ENCODE measurements at places on chromosomes 7 and 10. TPM values are rescaled to one million over a fixed set of nuclear protein-coding genes. Genes with fewer than 3 reads are reported as not detected.

Gene NOLC1
- total RNA-seq = 84.1 TPM

Gene TAS2R5
- total RNA-seq = 1.5 TPM

Gene SPDYE18
- not detected for total RNA-seq

Gene EPDR1
- 23.6 TPM for total RNA-seq

- DNase-seq = no peak
- H3K36me3 ChIP-seq = no peaks in the 10 kb centered on the region
- H3K27me3 ChIP-seq = no peaks in the 10 kb centered on the region
- H3K4me1 ChIP-seq = peaks cover 9% of the 10 kb centered on the region
- H3K27ac ChIP-seq = no peak overlapping the region
- H3K4me3 ChIP-seq = no peak overlapping the region
These were observed 147.2 kb downstream of the NSUN6 start for GRCh38 chr10:18504161-18504560.

DNA sequence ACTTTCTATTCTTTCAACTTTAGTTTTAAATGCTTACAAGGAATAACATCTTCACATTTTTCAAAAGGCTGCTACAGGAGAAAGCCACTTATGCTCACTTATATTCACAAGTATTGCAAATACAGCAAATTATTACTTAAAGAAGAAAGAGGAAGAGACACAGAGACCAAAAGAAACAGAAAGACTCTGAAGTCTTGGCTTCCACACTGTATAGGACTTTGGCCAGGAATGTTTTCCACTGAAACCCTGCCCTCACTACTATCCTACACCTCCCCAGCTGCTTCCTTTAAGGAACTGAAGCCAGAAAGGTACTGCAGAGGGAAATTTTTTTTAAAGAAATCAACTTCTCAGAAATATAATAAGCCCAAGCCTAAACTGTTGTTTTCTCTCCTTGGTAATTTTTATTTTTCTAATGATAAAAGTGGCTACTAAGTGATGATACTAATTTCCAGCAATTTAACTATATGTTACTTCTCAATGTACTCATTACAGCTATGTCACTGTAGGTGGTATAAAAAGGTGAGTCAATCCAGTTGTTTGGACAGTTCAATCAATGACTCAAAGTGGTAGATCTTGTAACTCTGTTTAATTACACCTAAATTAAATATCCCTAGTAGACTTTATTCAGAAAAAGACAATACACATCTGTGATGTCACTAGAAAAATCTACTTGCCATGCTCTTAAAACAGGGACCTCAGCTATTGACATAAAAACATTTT is 231.6 kb downstream of the GRM8 start:
- H3K4me3 ChIP-seq = no peak overlapping the region
- no peaks in the 10 kb centered on the region for H3K4me1 ChIP-seq
- H3K27me3 ChIP-seq = no peaks in the 10 kb centered on the region
- DNase-seq = no peak

DNA sequence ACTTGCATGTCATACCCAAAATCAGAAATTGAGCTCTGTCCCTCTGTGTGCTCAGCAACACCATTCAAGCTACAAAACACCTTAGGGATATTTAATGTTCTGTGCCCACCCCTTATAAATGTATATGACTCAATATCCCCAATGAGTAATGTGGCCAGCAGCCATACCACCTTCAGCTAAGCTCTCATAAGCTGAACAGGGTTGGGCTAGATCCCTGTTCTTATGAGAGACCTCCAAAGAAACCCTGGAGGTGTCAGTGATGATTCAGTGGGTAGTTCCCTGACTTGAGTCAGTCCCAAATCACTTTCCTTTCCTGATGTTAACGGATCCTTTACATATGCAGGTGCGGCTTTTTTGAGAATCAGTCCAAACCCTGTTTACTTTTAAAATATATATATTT is 253.8 kb downstream of the CREB5 start:
- no peak overlapping the region for H3K27ac ChIP-seq
- H3K27me3 ChIP-seq = no peaks in the 10 kb centered on the region
- no peaks in the 10 kb centered on the region for H3K4me1 ChIP-seq
- H3K4me3 ChIP-seq = no peak overlapping the region
